ENCODE measurements at places on chromosomes 1 and 21.

GRCh38 chr1:11653101-11653860 is 948 bp downstream of the FBXO2 start:
- DNase-seq = peak; percentile 18

- no peak for DNase-seq
Measured at GRCh38 chr1:3668585-3669300, 16.4 kb downstream of the TP73 start.

- peak; percentile 51 for DNase-seq
Measured at GRCh38 chr1:180230791-180231505, 884 bp downstream of the LHX4 start.

DNA sequence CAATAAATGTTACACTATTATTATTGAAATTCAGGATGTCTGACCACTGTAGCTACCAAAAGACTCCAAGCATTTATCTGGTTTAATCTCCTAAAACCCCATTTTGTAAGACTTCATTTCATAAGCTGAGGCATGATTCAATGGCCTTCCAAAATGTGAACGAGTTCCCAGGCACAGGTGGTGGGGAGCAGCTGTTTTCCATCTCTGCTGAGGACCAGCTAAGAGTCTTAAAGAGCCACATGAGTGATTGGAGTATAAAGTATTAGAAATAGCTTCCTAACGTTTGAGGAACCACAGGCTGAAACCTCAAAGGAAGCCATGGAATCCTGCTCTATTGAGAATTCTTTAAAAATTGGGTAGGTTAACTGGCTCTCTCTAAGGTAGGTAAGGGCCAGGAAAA is 44.9 kb downstream of the SEC16B start:
- DNase-seq = peak; percentile 65

GRCh38 chr1:20216574-20216973 is 30.3 kb upstream of the PLA2G2C start:
- DNase-seq = peak; percentile 10
